ENCODE measurements at places on chromosomes 7 and 10. TPM values are rescaled to one million over a fixed set of nuclear protein-coding genes. Genes with fewer than 3 reads are reported as not detected.
A peak's percentile ranks its signal among the peaks of the same experiment; 100 is the strongest.

Gene SVOPL
- 1.5 TPM for total RNA-seq

Gene ACHE
- total RNA-seq: 10.7 TPM

Gene PON1
- not detected for total RNA-seq

Gene SRPK2
- 40.0 TPM for total RNA-seq

Gene PTPRZ1
- total RNA-seq: not detected

Gene OPN4
- not detected for total RNA-seq

Gene PDE6C
- not detected for total RNA-seq

DNA sequence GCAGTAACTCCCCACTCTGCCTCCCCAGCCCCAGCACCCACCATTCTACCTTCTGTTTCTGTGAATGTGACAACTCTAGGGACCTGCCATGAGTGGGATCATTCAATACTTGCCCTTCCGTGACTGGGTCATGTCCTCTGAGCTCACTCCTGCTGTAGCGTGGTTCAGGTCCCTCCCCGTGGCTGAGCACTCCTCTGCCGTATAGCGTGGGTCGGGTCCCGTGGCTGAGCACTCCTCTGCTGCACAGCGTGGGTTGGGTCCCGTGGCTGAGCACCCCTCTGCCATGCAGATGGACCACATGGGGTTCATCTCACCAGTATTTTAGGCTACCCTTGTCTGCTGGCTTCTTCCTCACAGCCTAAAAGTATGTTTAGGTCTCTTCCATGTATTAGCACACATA lies 43.0 kb downstream of the INSIG1 start:
- no peak for DNase-seq
- peaks cover 5% of the 10 kb centered on the region for H3K4me1 ChIP-seq
- no peak overlapping the region for H3K27ac ChIP-seq
- no peaks in the 10 kb centered on the region for H3K27me3 ChIP-seq
- H3K4me3 ChIP-seq: no peak overlapping the region
- H3K36me3 ChIP-seq: no peaks in the 10 kb centered on the region

DNA sequence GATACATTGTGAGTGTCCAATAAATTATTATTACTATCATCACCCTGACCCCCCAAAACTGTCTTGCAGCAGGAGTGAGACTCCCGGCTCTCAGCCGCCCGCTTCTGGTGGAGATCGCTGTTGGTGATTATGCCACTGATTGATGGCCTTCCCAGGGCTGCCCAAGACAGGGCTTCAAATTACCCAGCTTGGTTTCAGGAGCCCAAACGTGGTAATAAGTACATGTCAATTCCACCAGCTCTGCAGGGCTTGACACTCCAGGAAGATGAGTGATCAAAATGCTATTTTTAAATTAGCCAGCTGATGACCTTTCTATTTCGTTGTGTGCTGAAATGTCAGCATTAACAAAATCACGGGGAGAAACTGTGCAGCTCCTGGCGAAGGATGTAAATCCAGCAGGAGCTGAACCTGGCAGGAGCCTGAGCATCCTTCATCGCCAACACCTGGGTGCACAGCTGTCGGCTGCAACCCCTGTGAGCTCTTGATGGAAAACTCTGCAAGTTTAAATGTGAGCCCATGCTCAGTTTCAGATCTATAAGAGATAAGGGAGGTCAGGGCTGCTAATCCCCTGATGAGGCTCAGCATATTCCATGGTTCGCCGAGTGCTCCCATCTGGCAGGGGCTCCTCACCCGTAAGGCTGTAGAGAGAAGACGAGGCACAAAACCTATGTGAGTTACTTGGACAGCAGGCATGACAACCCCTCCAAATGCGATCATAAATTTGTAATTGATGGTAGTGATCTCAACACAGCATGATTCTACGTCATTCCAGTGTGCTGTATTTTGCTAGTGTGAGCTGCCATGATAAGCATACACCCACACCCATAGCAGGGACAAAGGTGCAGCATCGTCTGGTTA lies 446.3 kb downstream of the TCERG1L start:
- no peak overlapping the region for H3K27ac ChIP-seq
- no peaks in the 10 kb centered on the region for H3K4me1 ChIP-seq
- H3K36me3 ChIP-seq: no peaks in the 10 kb centered on the region
- no peak for DNase-seq

- no peak for DNase-seq
- no peak overlapping the region for H3K4me3 ChIP-seq
- H3K36me3 ChIP-seq: no peaks in the 10 kb centered on the region
- no peak overlapping the region for H3K27ac ChIP-seq
- no peaks in the 10 kb centered on the region for H3K4me1 ChIP-seq
These were observed 160.5 kb downstream of the FOXP2 start for GRCh38 chr7:114575098-114575497.

DNA sequence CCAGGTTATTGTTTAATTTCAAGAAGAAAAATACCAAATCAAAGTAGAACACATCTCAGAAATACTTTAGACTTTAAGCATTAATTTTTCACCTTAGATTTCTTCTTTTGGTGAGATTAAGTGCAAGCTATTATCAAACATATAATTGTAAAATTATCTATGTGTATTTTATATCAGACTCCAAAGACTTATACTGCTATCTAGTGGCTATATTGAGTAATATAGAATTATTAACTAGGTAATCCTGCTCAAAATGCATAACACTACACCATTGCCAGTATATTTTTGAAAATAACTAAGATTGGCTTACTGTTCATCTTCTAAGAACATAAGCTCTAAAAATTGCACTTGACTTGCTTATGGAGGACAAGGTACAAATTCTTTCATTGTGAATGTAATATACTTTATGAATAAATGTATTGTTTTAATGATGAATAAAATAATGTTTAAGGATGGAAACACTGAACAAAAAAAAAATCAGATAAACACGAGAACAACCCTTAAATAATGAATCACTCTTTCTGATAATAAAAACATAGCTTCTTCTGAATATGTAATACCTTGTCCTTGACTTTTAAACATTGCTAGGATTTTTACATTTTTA lies 86.7 kb upstream of the GNAI1 start:
- H3K4me1 ChIP-seq: no peaks in the 10 kb centered on the region
- no peak overlapping the region for H3K27ac ChIP-seq
- no peaks in the 10 kb centered on the region for H3K36me3 ChIP-seq
- DNase-seq: no peak
- no peaks in the 10 kb centered on the region for H3K27me3 ChIP-seq

DNA sequence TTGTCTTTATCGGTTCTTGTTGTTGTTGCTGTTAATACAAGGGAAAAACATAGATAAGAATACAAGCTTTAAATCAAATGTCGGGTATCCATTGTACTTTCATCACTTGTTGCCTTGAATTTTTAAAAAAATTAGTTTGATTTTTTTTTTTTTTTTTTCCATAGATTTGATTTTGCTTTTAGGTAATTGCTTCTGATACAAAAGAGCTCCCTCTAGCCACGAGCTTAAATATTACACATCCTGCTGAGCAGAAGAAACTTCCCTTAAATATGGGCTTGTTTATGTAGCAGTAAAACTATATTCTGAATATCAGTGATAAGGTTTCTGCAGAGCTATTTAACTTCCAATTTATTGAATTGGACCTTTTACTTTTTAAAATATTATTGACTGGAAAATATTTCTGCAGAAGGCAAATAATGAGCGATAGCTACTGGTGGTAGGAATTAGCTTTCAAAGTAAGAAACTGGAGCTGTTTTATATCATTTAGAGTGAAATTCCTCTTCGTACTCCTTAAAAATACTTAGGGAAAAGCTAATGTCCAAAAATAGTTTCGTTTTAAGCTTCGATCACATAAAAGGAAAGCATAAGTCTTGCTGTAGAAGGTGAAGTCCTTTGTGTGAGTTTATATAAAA lies 216.9 kb downstream of the POLR1F start:
- no peaks in the 10 kb centered on the region for H3K27me3 ChIP-seq
- peak overlapping the region; percentile 15 for H3K4me3 ChIP-seq

GRCh38 chr10:125562737-125563136 lies 120.2 kb downstream of the TEX36 start:
- H3K4me1 ChIP-seq: no peaks in the 10 kb centered on the region
- DNase-seq: no peak
- no peak overlapping the region for H3K4me3 ChIP-seq
- H3K36me3 ChIP-seq: no peaks in the 10 kb centered on the region
- no peaks in the 10 kb centered on the region for H3K27me3 ChIP-seq

GRCh38 chr7:5360451-5360850 lies 63.2 kb downstream of the TNRC18 start:
- H3K27ac ChIP-seq: no peak overlapping the region
- no peak overlapping the region for H3K4me3 ChIP-seq
- no peak for DNase-seq
- H3K4me1 ChIP-seq: no peaks in the 10 kb centered on the region

GRCh38 chr7:83410989-83411591 lies 237.8 kb downstream of the SEMA3E start:
- H3K4me1 ChIP-seq: no peaks in the 10 kb centered on the region
- no peak overlapping the region for H3K4me3 ChIP-seq
- DNase-seq: no peak
- H3K36me3 ChIP-seq: no peaks in the 10 kb centered on the region

GRCh38 chr10:119198438-119198837 lies 8.9 kb upstream of the GRK5 start:
- H3K27ac ChIP-seq: no peak overlapping the region
- H3K4me1 ChIP-seq: no peaks in the 10 kb centered on the region
- H3K36me3 ChIP-seq: no peaks in the 10 kb centered on the region

GRCh38 chr10:22911889-22912762 lies 15.7 kb upstream of the ARMC3 start:
- H3K36me3 ChIP-seq: no peaks in the 10 kb centered on the region
- no peak overlapping the region for H3K4me3 ChIP-seq
- no peaks in the 10 kb centered on the region for H3K27me3 ChIP-seq
- no peak overlapping the region for H3K27ac ChIP-seq
- no peak for DNase-seq
- no peaks in the 10 kb centered on the region for H3K4me1 ChIP-seq

- no peaks in the 10 kb centered on the region for H3K36me3 ChIP-seq
- H3K4me1 ChIP-seq: no peaks in the 10 kb centered on the region
- H3K4me3 ChIP-seq: no peak overlapping the region
- H3K27me3 ChIP-seq: no peaks in the 10 kb centered on the region
These were observed 184.7 kb upstream of the PFKP start for GRCh38 chr10:2882628-2883027.

- no peak overlapping the region for H3K4me3 ChIP-seq
- no peaks in the 10 kb centered on the region for H3K36me3 ChIP-seq
- H3K4me1 ChIP-seq: no peaks in the 10 kb centered on the region
These were observed 698.9 kb downstream of the GRID1 start for GRCh38 chr10:85667638-85668233.

GRCh38 chr7:80480566-80480965 lies 31.3 kb downstream of the GNAT3 start:
- H3K36me3 ChIP-seq: no peaks in the 10 kb centered on the region
- no peaks in the 10 kb centered on the region for H3K4me1 ChIP-seq
- DNase-seq: no peak
- H3K27me3 ChIP-seq: no peaks in the 10 kb centered on the region

GRCh38 chr10:119270762-119271366 lies 63.5 kb downstream of the GRK5 start:
- no peaks in the 10 kb centered on the region for H3K27me3 ChIP-seq
- H3K27ac ChIP-seq: peak overlapping the region; percentile 62
- peak; percentile 67 for DNase-seq
- peaks cover 16% of the 10 kb centered on the region for H3K4me1 ChIP-seq
- no peak overlapping the region for H3K4me3 ChIP-seq

GRCh38 chr7:133650487-133651300 lies 397.8 kb downstream of the EXOC4 start:
- H3K27me3 ChIP-seq: no peaks in the 10 kb centered on the region
- no peaks in the 10 kb centered on the region for H3K4me1 ChIP-seq
- no peaks in the 10 kb centered on the region for H3K36me3 ChIP-seq
- no peak for DNase-seq
- H3K4me3 ChIP-seq: no peak overlapping the region
- H3K27ac ChIP-seq: no peak overlapping the region

- no peaks in the 10 kb centered on the region for H3K4me1 ChIP-seq
- H3K4me3 ChIP-seq: no peak overlapping the region
- no peaks in the 10 kb centered on the region for H3K27me3 ChIP-seq
- H3K27ac ChIP-seq: no peak overlapping the region
- H3K36me3 ChIP-seq: no peaks in the 10 kb centered on the region
These were observed 806.1 kb downstream of the TNS3 start for GRCh38 chr7:46775776-46776175.

- H3K36me3 ChIP-seq: no peaks in the 10 kb centered on the region
- DNase-seq: no peak
- no peak overlapping the region for H3K27ac ChIP-seq
- H3K4me3 ChIP-seq: no peak overlapping the region
- no peaks in the 10 kb centered on the region for H3K27me3 ChIP-seq
These were observed 51.5 kb upstream of the OPALIN start for GRCh38 chr10:96410296-96410695.

- no peak overlapping the region for H3K4me3 ChIP-seq
- no peaks in the 10 kb centered on the region for H3K4me1 ChIP-seq
- no peaks in the 10 kb centered on the region for H3K36me3 ChIP-seq
- peak overlapping the region; percentile 37 for H3K27ac ChIP-seq
These were observed 263.4 kb downstream of the BICC1 start for GRCh38 chr10:58775960-58776567.

Data from uterus (tissue), 4 donors.